ENCODE measurements at places on chromosomes 12 and 14.

GRCh38 chr14:22168092-22168955 is 420.7 kb downstream of the DAD1 start:
- no peak for DNase-seq

DNA sequence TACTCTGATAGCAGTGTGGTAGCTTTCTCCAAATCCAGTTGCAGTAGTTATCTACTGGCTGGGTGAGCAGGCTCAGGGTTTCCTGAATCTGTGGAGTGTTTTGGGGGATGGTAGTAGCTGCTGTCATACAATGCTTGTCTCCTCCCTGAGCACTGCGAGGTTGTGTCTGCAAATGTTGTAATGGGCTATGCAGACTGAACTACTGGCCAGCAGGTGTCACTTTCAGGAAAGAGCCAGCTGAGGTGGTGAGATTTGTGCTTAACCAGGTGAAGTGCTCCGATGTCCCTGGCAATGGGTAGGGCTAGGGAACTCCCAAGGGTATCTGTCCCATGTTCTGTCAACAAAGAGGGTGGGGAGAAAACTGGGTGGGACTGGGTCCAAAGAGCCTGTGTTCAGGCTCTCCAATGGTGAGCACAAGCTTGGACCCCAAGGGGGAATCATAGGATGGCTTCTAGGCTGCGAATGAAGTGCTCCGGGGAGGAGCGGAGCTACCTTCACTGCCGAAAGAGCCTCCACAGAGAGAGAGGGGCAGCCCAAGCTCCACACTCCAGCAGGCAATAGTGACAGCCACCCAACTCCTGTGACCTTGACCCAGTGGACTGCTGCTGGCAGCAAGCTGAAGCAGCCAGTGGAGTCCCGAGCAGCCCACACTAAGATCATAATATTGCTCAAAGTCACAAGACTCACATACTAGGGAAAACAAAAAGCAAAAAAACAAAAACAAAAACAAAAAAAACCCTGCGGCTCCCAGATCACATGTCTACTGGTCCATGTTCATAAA is 1324.0 kb upstream of the USP15 start:
- no peak for DNase-seq

DNA sequence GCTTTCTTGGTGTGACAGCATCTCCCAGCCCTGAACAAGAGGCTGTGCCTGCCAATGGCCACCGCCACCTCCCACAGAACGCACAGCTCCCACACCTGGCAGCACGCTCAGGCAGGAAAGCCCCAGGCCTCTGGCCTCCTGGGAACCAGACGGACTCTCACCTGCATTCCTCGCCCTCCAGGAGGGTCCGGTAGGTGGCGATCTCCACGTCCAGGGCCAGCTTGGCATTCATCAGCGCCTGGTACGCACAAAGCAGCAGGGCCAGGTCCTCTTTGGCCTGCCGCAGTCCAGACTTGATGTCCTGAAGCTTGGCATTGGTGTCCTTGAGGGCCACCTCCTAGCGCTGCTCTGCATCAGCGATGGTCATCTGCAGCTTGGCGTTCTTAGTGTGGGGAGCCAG is 12.1 kb upstream of the KRT77 start:
- no peak for DNase-seq

- no peak for DNase-seq
Measured at GRCh38 chr12:32471591-32472001, 72.2 kb downstream of the FGD4 start.

- no peak for DNase-seq
Measured at GRCh38 chr12:90322006-90322405, 613.4 kb upstream of the ATP2B1 start.

DNA sequence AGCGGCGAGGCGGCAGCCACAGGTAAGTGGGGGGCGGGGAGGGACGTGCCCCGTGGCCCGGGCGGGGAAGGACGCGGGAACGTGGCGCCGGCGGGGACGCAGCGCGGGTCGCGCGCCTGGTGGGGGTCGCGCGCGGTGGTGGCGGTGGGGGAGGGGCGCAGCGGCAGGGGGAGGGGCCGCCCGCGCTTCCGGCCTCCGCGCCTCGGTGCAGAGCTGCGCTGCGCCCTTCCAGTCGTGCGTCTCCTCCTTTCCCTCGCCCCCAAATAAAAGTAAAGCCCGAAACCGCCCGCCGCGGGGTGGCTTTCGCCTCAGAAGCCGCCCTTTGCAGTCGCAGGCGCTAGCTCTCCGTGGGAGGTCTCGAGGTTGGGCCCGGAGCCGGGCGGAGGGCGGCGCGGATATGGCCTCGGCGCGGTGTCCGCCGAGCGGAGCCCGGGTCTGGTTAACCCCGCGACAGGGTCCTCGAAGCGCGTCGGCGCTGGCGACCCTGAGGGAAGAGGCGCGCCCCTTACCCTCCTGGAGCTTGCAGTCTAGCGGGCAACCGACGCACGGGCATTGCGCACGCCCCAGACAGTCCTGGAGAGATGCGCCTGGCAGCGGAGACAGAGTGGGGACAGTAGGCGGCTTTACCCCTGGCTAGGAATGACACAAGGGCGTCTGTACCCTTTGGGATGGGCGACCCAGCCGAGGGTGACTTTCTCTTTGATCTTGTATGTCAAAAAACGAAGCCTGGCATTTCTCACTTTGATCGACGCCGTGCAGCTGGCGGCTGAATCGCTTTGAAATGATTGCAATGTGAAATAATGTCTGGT is 589 bp downstream of the ATF1 start:
- DNase-seq, result peak; percentile 92

- DNase-seq, result no peak
Measured at GRCh38 chr12:7645395-7646177, 20.1 kb downstream of the APOBEC1 start.

DNA sequence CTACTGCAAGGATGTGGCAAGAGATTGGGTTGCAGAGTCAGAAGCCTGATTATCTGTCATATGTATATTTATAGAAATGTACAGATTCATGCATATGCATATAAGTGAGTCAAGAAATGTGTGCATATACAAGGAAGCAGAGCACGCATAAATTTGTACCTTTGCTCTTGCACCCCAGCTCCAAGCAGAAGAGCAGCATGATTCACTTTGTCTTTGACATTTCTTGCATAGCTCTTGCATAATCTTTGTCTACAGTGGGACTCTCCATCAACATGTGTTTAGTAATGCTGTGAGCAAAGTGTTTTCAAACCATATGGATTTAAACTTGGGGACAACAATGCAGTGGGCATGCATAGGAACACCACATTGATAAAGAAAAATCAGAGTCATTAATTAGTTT is 330.7 kb upstream of the DCN start:
- no peak for DNase-seq

DNA sequence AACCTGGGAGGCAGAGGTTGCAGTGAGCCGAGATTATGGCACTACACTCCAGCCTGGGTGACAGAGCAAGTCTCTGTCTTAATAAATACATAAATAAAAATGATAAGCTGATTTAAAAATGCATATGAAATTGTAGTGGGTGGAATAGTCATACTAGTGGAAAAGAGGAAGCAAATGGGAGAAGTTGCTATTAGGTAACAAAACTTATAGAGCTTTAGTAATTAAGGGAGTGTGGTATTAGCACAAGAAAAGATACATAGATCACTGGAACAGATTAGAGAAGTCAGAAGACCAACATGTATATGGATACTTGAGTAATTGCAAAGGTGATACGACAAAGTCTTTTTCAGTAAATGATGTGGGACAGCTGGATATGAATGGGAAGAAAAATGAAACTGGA is 26.5 kb downstream of the TECPR2 start:
- no peak for DNase-seq

DNA sequence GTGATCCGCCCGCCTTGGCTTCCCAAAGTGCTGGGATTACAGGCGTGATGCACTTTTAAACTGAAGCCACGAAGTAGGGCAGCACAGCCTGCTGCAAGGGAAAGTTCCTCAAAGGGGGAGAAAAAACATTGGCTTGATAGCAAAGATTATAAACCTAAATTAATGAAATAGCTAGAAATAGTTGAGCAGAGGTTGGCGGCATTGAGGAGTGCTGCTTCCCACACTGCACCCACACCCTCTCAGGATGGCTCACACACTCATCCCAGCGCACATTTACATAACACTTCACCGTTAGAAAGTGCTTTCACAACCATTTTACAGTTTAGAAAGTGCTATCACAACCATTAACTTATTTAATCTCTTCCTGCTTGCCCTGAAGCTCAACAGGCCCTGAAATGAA is 44.4 kb upstream of the TCL1A start:
- DNase-seq, result no peak

GRCh38 chr14:51451561-51451960 is 200.1 kb upstream of the FRMD6 start:
- no peak for DNase-seq

- no peak for DNase-seq
Measured at GRCh38 chr12:67534046-67534445, 114.5 kb upstream of the DYRK2 start.

DNA sequence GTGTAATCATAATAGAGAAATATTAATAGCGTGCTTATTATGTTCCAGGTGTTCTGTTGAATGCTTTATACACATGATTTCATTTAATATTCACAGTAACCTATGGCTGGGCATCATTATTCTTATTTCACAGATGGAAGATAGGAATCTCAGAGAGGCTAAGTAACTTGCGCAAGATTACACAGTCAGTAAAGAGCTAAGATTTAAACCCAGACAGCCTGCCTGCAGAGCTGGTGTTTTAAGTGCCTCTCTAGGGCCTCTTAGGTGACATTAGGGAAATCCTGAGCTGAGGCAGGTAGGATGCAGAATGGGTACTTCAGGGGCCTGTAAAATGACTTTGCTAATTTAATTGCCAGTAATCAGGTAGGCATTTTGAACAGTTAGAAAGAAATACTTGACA is 18.5 kb upstream of the BHLHE41 start:
- DNase-seq, result no peak

DNA sequence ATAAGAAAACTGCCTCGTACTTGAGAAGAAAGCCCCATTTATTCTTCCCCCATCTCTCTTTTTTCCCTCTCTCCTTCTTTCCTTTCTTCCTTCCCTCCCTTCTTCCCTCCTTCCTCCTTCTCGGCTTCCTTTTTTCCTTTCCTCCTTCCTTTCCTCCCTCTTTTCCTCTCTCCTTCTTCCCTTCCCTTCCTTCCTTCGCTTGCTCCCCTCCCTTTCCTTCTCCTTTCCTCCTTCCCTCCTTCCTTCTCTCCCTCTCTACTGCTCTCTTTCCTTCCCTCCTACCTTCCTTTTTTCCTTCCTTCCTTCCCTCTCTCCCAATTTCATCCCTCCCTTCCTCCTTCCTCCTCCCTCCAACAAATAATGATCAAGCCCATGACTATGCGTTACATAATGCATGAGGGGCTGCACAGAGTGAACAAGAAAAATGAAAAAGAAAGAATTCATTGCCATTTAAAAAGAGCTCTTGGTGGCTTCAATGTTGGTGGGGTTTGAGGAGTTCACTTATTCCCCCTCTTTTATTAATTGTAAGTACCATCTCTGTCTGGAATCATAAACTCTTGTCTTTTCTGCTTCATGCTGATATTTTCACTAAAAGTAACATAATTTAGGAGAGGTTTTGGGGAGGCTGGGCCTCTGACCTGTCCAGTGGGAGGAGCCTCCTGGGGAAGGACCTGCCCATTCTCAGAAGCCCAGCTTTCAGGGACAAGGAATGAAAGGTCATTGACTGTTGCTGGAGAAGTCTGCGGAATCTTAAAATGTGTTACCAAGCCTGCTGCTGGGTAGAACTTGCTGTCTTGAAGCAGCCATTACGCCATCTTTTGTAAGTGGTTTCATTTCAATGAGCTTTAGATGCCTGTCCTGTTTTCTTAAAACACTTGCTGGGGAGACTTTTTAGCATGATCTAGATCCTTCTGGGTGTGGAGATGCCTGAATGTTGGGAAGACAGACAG is 144.3 kb downstream of the CHST11 start:
- no peak for DNase-seq

GRCh38 chr14:102805371-102805891 is 28.2 kb downstream of the TRAF3 start:
- DNase-seq, result peak; percentile 21

DNA sequence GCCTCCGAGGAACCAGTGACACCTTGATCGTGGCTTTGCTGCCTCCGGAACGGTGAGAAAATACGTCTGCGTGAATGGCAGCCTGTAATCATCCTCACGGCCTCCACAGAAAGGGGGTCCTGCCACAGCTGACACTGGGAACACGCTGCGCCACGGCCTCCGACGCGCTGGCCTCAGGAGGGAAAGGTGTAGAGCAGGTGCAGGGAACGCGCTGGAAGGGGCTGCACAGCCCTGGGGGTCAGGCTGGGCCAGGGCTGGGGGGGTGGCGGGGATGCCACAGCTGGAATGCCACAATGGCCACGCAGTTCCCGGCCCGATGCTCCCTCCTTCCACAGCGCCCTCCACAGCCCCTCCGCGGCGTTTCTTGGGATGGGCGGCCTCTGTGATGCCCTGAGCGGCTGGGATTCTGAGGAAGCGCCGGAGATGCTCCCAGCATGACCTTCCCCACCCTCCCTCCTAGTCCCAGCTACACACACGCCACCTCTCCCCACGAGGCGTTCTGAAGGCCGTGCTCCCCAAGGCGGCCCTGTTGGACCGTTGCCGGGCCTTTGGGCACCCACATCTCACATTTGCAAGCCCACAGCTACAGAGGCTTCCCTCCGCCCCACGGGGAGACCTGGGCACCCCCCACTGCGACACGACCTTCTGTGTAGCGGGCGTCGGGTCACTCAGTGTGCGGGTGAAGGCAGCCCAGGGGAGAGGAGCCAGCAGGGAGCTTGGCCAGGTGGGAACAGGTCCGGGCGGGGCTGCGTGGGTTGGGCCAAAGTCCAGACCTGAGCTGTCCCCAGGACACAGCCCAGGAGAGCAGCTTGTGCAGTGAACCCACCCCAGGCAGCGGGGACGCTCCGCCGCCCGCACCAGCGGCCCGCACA is 31.8 kb upstream of the GALNT9 start:
- DNase-seq, result no peak

GRCh38 chr14:47223656-47224055 is 451.7 kb downstream of the MDGA2 start:
- DNase-seq, result no peak

GRCh38 chr12:94769776-94770759 is 119.7 kb upstream of the TMCC3 start:
- DNase-seq, result no peak

- no peak for DNase-seq
Measured at GRCh38 chr12:115088328-115088994, 404.5 kb upstream of the TBX3 start.

DNA sequence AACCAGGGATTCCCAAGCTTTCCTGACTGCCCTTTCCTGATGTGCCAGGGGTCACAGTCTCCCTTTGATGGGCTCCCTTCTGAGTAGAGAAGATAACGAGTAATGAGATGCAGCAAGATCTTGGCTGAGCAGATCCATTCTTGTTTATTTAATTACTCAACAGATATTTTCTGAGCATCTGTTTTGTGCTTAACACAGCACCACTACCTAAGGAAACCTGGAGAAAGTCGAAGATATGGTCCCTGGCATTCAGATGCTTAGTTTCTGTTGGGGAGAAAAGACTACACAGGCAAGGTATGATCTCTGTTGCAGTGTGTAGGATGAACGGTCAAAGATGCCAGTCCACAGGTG is 3.9 kb downstream of the AJUBA start:
- no peak for DNase-seq

GRCh38 chr14:98174041-98174440 is 1098.0 kb downstream of the BCL11B start:
- DNase-seq, result no peak

Data from naive thymus-derived CD8-positive, alpha-beta T cell (primary cell).